Adrenal gland (tissue), 19 donors: ENCODE measurements at places on chromosomes 11 and 22. TPM values are rescaled to one million over a fixed set of nuclear protein-coding genes. Genes with fewer than 3 reads are reported as not detected.

The ZNRD2 gene
- total RNA-seq: 60.9 TPM

The LRRC74B gene
- total RNA-seq: 0.11 TPM

The RNF26 gene
- 5.2 TPM for total RNA-seq

DNA sequence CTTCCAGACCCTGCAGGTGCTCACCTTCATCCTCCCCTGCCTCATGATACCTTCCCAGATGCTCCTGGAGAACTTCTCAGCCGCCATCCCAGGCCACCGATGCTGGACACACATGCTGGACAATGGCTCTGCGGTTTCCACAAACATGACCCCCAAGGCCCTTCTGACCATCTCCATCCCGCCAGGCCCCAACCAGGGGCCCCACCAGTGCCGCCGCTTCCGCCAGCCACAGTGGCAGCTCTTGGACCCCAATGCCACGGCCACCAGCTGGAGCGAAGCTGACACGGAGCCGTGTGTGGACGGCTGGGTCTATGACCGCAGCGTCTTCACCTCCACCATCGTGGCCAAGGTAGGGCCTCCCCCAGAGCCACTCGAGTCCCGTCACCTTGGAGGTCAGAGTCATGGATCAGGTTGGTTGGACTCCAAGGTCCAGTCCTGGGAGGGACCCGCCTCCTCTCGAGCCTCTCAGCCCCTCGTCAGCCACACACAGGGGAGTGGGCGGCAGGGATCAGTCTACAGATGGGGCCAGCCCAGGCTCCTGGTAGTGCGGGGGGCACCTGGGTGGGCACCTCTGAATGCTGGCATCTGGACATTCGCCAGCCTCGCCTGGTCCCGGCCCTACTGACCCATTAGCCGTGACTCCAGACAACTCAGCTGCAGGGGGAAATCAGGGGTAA, 34.8 kb upstream of the SLC22A12 start:
- DNase-seq: no peak

- no peak for DNase-seq
These were observed 147.9 kb downstream of the ATG16L2 start for GRCh38 chr11:72962084-72962483.

DNA sequence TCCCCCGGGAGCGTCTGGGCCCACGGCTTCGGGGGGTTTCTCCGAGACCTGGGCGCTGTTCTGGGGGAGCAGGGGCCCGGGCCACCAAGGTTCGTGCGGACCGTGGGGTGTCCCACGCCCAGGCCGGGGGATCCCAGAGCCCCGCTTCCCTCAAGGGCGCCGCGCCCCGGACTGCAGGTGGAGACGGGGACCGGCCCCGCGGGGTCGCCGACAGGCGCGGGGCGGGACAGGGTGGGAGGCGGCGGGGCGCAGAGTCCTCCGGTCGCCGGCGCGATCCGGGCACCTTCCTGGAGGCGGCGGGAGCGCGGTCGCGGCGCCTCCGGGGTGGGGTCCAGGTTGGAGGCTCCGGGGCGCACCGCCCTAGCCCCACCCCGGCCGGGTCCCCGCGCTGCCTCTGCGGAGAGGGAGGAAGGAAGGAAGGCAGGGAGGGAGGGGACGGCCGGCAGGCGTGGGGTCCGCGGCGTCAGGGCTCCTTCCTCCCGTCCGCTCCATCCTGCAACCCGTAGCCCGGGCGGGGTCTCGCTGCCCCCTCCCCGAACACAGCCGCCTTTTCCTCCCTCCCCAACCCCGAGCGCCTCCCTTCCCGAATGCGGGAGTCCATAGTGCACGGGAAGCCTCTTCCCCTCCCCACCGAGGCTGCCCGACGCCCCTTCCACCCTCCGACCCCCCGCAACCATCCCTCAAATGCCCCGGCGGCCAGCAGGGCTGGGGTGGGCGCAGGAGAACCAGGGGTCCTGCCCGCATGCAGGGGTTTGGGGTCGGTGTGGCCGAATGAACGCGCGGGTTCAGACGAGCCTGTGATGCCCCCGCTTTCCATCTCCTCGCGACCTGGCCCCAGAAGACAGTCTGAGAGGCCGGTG, 4.3 kb upstream of the ZBED4 start:
- no peak for DNase-seq

- peak; percentile 83 for DNase-seq
These were observed 12.7 kb downstream of the MAFF start for GRCh38 chr22:38214302-38215056.

DNA sequence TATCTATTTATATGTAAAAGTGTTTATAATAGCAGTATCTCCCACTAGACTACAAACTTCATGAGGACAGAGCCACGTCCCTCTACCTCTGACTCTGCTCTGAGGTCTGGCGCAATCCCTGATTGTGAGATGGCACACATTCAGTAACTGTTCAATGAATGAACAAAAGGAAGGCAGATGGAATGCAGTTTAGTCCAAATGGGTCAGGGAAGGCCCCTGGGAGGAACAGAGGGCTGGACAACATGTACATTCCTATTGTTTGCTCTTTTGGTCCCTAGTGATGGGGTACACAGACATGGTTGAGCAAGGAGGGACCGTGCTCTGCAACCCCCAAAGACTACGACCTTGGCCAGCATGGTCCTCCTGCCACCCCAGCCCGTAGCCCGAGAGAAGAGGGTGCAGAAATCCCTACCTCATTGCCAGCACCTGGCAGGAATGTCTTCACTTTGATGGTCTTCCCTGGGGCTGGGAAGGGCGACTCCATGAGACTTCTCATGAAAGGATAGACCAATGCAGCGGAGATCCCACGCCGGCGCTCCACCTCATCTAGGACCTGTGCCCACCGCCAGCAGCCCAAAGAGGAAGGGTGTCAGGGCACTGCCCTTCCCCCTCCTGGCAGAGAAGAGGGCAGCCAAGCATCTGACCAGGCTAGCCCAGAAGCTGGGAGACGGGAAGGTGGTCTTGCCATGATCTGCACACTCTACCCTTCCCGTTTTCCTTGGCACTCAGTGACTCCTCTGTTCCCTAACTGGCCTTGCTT, 24.3 kb downstream of the RPL27A start:
- DNase-seq: no peak
